ENCODE measurements at places on chromosomes 4 and X.

GRCh38 chr4:98341309-98341708 is 80.1 kb downstream of the RAP1GDS1 start:
- DNase-seq: no peak

DNA sequence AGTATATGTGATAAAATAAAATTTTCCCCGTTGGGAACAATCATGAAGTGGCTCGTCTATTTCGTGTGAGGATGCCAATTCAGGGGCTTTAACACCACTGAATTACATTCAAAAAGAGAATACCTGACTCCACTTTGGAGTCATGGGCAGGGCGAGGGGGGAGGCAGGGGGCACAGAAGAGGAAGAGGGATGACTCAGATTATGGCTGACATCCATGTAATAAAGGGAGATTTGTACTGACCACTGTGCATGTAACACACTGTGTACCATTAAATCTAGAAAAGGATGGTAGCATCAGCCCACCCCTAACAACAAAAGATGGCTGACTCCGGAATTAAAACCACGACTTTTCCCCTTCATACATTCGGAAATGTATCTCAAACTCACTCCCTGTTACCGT is 1.3 kb downstream of the SLC9A7 start:
- no peak for DNase-seq

GRCh38 chr4:76931087-76931486 is 18.5 kb upstream of the SEPTIN11 start:
- DNase-seq: no peak

DNA sequence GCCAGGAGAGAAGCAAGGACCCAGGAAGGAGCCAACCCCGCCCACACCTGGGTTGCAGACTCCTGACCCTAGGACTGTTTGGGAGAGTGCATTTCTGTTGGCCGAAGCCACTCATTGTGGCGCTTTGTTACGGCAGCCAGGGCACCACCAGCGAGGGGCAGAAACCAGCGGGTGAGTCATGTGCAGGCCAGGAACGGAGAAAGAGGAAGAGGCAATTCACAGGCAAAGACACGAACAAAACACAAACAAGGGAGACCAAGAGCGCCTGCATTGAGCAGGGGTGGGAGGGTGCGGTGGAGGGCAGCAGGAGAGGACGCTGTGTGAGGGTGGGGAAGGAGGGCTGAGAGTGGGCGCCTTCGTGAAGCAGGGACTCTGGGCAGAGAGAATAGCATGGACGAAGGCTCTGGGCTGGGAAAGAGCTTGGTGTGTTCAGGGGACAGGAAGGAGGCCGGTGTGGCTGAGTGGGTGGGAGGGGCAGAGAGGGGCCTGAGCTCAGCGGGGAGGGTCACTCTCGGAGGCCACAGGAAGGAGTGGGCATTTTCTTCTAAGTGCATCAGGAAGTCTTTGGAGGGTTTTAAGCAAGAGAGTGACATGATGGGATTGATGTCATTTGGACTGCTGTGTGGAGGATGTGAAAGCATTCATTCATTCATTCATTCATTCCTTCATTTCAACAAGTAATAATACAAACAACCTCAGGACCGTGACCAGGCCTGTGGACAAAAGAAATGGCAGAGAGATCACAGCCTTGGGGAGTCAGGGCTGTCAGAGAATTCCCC is 12.2 kb upstream of the WFS1 start:
- no peak for DNase-seq

DNA sequence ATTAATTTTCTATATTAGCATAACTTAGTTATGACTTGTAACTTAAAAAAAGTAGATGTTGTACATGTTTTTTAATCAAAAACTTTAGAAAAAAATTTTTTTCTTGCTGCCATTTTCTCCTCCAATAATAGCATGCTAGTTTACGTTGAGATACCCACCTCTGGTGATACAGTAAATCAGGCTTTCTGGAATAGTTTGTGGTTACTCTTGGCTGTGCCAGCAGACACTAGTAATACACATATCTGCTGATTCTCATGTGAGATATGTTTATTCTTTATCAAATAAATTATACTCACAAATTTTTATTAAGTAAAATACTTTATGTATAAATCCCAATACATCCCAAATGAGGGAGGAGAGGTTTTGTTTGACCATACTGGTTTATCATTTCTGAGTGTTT is 117.3 kb downstream of the KLHL8 start:
- no peak for DNase-seq

DNA sequence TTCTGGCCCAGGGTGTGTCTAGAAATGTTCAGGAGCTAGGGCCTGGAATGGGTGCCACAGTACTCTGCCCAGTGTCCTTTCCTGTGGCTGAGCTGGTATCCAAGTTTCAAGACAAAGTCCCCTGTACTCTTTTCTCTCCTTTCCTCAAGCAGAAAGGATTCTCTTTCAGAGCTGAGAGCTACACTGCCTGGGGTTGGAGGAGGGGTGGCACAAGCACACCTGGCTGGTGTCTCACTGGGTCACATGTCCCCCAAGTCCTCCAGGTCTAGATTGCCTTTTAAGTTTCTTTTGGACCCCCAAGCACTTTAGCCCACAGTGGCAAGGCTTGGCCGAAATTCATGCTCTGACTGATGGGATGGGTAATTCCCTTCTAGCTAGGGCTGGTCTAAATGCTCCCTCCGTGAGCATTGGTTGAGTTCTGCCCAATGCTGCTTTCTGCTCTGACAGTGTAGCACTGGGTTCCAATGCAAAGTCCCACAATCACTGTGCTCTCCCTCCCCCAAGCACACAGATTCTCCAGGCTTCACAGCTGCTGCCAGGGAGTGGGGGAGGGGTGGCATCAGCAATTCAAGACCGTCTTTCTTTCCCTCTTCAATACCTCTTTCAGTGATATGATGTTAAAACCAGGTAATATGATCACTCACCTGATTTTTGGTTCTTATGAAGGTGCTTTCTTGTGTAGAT is 47.8 kb downstream of the BEX3 start:
- DNase-seq: no peak

DNA sequence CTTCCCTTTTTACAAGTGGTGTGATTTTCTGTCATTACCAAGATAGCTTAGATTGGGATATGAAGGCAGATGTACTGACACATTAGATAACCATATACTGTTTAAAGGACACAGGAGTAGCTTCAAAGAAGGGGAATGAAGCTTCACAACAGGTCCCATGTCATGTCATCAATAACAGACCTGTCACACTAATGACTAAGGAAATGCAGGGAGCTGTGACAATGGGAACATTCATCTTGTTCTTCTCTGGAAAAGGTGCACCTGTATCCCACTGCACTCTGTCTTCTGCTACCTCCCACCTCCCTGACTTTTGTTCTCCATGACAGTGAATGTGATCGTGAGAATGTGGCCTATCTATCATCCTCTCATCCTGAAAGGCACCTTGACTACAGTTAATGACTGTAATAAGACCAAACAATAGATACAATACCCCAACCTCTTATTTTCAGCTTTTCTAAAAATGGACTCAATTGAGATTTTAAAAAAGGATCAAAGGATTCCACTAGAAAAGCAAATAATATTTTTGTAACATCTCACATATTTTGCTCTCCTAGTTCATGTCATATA is 472.5 kb downstream of the STPG2 start:
- peak; percentile 0 for DNase-seq

- peak; percentile 8 for DNase-seq
Measured at GRCh38 chrX:17616936-17617335, 120.4 kb upstream of the SCML1 start.

DNA sequence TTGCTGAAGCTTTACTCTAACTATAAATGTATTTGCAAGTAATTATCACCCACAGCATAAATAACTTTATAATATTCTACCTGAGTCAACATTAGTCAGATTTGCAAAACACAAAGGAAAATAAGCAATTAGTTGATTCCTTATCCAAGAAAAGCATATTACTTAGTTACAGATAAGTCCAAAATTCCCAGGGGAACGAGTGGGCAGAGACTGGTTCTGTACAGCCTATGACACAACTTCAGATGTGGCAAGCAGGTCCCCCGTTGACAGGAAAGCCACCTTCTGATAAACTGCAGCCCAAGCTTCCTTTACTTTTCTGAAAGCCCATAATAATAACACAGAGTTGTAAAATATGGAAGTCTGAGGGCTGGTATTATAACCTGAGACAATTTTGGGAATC is 62.4 kb upstream of the NDP start:
- DNase-seq: no peak

DNA sequence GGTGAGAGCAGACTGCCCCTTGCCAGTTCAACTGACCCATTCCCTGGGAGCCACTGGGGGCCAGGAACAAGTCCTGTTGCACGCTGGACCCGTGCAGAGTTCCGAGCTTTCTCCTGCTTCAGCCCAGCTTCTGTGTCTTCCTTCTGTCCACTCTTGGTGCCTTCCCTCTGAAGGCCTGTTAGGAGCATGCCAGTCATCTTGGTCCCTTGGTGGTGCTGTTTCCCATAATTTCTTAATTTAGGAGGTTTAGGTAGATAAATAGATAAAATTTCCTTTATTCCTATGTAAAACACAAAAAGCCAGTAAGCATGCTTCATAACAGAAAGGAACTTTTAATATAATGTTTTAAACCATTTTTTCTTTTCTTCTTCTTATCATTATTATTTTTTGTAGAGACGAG is 672.7 kb downstream of the CCSER1 start:
- DNase-seq: no peak

DNA sequence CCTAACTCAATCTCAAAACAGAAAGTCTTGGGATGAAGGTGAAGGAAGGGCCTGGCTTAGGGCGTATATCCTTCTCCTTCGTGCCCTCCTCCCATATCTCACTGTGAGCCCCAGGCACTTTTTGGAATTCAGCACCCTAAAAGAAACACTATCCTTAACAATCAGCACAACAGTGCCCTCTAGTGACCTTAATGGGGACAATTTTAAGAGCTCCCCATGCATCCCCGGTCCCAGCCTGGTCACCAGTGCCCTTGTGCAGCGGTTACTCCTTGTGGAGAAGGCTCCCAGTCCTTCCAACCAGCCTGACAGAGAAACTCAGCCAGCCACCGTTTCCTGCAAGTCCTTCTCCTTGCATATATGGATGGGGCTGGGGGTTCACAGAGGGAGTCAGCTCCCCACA is 4.2 kb downstream of the PAK3 start:
- DNase-seq: peak; percentile 29

DNA sequence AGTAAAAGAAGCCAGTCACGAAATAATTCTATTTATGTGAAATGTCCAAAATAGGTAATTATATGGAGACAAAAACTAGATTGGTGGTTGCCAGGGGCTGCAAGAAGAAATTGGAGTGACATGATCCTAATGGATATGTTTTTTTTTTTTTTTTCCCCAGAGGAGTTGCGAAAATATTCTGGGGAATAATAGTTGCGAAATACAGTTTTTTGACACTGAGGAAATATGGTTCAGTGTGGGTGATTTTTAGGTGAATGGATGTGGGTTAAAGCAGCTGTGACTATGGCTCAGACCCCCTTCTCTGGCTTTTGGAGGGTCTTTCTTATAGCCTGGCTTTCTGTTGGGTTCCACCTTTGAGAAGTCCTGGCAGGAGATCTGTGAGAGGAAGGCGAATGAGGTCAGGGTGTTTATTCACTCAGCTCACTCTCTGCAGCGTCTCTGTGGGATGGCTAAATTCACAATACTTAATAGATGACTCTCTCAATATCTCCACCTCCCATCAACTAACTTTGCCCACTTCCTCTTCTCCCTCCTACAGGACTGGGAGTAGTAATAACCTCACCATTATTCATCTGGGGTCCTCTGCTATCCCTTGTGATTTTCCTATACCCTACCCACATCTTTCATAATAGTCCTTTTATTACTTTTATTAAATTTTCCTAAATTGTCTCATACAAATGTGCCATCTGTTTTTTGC is 15.3 kb upstream of the RAB9B start:
- no peak for DNase-seq

DNA sequence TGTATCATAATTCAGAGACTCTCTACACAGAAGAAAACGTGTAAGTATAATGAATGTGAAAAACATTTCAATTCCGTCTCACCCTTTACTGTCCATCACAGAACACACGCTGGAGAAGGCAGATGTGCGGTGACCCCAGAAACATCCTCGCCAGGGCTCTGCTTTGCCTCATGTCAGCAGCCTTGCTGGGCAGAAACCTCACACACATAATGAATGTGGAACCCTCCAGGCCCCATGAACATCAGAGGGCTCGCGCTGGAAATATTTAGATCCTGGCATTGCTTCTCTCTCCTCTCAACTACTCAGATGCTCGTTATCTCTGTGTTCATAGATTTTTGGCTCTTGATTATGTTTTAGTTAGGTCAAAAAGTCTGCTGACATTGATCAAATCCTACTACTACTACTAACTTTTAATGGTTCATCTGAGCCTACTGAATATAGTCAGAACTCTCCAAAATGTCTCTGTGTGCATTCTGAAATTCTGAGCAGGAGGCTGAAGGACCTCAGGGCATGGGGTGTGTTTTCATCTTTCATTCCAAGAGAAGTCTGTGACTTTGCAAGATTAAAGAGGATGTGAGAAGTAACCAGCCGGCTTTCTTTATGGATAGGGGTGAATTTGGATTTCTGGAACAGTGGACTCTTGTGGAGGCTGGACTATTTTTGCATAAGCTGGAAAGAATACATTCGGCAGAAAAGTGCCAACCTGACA is 27.0 kb downstream of the SMIM43 start:
- no peak for DNase-seq

- no peak for DNase-seq
Measured at GRCh38 chrX:142089193-142089592, 115.9 kb downstream of the MAGEC2 start.
